ENCODE measurements at places on chromosomes 4 and X. TPM values are rescaled to one million over a fixed set of nuclear protein-coding genes. Genes with fewer than 3 reads are reported as not detected.

- DNase-seq = no peak
Measured at GRCh38 chr4:150136481-150136880, 58.2 kb downstream of the DCLK2 start.

The RIPPLY1 gene
- not detected for total RNA-seq

DNA sequence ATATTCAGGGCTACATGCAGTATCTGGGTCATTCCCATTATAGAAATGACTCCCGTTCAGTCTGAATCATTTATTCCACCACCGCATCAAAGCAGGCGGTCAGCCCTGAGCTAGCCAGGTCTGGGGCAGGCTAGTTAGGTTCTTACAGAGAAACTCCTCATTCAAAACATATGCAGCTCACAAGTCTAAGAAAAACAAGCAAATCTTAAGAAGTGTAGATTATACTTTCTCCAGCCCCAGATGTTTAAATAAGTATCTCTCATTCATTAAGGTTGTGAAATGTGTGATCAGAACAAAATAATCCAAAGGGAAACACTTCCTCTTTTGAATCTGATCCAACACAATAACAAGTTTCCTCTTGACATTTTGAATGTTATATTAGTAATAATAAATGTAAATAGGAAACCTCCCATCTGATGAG, 441.9 kb downstream of the INPP4B start:
- no peak for DNase-seq

The RGN gene
- 3.6 TPM for total RNA-seq

The NPY1R gene
- 163 TPM for total RNA-seq

The TCEAL7 gene
- 86.6 TPM for total RNA-seq

DNA sequence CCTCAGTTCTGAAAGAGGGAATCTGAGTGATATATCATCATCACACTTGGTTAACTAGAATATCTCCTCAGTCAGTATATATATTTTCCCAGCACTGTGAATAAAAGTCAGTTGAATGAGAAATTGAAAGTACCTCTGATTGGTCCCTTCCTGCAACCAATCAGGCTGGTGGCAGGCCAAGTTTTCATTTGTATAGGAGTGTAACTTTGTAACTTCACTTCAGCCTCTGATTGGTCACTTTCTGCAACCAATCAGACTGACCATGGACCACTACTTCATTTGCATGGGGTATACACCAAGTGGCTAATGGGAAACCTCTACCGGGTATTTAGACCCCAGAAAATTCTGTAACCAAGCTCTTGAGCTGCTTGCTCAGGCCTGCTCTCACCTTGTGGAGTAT, 2.0 kb upstream of the PGK1 start:
- DNase-seq = no peak

DNA sequence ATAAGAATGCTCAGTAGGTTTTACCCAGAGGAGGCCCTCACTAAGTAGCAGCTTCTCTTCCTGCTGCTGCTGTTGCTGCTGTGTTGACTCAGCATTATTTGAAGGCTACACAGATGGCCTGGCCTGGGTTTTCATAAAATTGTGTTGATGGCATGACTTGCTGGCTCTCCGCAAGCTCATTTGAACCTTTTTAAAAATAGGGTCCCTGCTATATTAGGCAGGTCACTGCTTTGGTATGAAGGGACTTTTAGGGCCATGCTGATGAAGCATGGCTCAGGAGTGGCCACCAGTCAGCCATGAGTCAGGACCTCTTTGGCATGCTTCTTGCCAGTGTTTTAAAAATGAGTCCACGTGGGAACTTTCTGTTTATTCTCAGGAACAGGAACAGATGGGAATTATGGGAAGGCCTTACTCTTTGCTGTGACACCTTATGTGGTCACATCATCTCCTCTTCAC, 128.7 kb downstream of the MID1IP1 start:
- no peak for DNase-seq

The TACR3 gene
- 4.2 TPM for total RNA-seq

- no peak for DNase-seq
Measured at GRCh38 chrX:110410603-110411002, 52.0 kb downstream of the RTL9 start.

- no peak for DNase-seq
Measured at GRCh38 chr4:150126864-150127203, 48.6 kb downstream of the DCLK2 start.

The DDX53 gene
- total RNA-seq = not detected

GRCh38 chr4:100582146-100582545, 64.3 kb upstream of the EMCN start:
- no peak for DNase-seq

DNA sequence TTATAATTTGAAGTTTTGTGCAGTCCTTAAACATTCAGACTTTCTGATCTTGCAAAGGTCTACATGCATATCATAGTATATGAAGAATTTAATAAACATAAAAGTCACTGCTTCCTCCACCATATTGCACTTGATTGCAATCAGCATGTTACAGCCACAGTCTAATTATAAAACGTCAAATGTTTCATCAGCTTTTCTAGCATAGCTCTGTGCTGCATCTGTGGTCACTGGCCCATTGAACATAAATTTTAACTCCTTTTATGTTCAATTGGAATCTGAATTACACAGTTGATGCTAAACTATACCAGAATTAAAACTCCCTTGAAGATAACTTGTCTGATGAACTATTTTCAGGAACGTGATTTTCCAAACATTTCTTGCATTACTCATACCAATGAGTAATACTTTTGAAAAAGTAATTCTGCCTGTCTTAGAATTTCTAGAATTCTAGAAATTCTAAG, 329.1 kb downstream of the GALNTL6 start:
- no peak for DNase-seq

The ABCE1 gene
- total RNA-seq = 137 TPM

DNA sequence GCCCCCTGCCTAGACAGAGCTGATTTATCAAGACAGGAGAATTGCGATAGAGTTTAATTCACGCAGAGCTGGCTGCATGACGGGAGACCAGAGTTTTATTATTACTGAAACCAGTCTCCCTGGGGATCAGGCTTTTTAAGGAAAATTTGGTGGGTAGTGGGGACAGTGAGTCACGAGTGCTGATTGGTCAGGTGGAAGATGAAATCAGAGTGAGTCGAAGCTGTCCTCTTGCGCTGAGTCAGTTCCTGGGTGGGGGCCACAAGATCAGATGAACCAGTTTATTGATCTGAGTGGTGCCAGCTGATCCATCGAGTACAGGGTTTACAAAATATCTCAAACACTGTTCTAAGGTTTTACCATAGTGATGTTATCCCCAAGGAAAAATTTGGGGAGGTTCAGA, 36.6 kb downstream of the MYOZ2 start:
- DNase-seq = no peak

DNA sequence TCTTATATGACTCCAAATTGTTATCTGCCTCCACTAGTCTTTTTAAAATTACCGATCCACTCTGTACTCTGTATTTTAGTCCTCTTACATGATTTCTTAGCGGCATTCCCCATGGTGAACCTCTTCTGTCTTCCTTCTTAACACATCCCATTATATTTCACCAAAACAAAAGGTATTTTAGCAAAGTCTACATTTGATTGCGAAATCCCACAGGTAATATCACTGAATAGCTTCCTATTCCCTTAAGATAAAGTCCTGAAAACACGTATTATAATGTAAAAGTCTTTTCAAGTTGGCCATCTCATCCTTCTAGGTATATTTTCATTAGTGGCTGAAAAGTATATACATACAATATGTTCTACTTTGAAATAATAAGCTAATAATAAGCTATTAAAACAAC, 2016.0 kb upstream of the IGFBP7 start:
- DNase-seq = no peak

GRCh38 chrX:87732133-87732532, 214.5 kb downstream of the KLHL4 start:
- no peak for DNase-seq

DNA sequence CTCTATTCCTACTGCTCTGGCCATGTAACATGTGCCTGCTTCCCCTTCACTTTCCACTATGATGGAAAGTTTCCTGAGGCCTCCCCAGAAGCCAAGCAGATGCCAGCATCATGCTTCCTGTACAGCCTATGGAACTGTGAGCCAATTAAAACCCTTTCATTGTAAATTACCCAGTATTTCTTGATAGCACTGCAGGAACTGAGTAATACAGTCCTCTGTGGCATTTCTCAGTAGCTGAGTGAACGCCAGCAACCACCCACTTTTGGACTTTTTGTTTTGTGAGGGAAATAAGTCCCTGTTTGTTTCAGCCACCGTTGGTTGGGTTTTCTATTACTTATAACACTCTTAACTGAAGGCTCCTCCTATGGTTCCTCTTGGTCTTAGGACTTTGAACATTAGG, 104.1 kb downstream of the C4orf51 start:
- DNase-seq = no peak

The XK gene
- 3.3 TPM for total RNA-seq

The CXCL1 gene
- total RNA-seq = 2.0 TPM

DNA sequence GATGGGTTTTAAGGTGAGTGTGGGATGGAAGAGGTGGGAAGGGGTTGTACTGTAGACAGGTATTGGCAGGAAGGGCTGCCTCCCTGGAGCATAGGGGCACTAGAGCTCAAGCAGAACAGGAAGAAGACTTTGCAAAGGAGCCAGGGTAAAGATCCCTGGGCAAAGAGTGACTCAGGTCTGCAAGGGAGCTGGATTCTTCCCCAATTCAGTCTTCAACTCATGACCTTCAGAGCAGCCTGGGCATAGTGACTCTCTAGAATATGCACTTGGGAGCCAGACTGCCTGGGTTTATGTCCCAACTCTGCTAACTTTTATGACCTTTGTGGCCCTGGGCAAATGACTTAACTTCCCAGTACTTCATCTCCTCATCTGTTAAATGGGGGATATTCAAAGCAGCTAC, 4.0 kb downstream of the LONRF3 start:
- DNase-seq = no peak

DNA sequence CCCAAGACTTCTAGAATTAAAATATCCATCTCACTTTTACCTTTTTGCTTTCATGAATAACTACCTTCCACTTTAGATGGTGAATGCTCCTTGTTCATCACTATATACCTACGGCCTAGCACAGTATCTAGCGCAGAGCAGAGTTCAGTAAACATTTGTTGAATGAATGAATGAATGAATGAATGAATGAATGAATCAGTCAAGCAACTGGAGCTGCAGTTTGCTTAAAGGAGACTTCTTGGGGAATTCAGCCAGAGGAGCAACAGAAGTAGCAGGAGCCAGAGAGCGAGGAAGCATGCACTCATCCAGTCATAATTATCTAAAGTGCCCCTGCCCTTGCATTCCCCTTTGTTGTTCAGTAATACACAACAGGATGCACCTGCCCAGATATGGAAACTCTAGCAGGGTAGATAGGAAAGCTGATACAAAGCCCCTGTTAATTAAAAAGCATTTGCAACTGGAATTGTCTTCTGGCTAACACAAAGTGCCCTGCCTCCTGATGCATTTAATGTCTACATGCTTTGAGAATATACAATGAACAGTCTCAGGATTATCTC, 103.0 kb upstream of the MBNL3 start:
- DNase-seq = no peak

- DNase-seq = no peak
Measured at GRCh38 chr4:118927974-118928373, 39.3 kb downstream of the SYNPO2 start.

DNA sequence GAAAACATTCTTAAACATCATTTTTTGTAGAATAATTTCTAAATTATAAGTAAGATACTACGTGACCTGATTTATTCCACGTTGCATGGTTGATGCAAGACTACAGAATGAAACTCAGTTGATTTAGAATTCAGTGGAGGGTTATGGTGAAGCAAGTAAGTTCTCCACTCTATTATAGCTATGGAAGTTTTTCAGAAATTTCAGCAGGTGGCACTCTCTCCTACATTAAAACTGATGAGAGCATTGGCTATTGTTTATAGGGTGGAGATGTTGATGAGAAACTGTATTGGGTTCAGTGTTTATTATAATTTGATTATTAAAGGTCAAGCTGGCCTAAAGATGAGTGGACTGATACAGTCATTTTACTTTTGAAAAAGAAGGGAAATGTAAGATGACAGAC, 88.0 kb downstream of the FNIP2 start:
- no peak for DNase-seq

- DNase-seq = no peak
Measured at GRCh38 chrX:43813898-43814297, 68.4 kb downstream of the MAOB start.

The SRPK3 gene
- total RNA-seq = 0.16 TPM

- DNase-seq = no peak
Measured at GRCh38 chr4:15910155-15910940, 28.2 kb downstream of the FGFBP1 start.

DNA sequence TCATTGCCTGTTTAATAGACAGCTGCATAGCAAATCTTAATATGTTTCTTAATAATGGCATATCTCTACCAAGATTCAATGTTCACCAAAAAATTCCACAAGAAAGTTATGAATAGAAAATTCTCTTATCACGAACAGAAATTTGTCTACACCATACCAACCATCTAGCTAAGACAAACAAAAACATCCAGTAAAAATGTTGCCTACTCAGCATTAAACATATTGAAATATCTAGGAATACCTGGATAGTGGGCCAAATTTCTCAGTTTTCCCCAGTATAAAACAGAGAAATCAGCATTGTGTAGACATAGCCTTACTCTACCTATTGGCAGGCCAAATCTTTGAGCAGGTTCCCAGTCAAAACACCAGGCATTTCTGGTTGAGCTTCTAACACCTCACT, 598.6 kb downstream of the KLHL13 start:
- DNase-seq = no peak

The CLIC2 gene
- 5.1 TPM for total RNA-seq

The VSIG1 gene
- total RNA-seq = not detected

- DNase-seq = no peak
Measured at GRCh38 chr4:10762561-10762960, 78.0 kb upstream of the CLNK start.

GRCh38 chrX:17369309-17369708, 5.7 kb upstream of the NHS start:
- no peak for DNase-seq

GRCh38 chr4:105838082-105838481, 57.2 kb upstream of the NPNT start:
- DNase-seq = no peak

DNA sequence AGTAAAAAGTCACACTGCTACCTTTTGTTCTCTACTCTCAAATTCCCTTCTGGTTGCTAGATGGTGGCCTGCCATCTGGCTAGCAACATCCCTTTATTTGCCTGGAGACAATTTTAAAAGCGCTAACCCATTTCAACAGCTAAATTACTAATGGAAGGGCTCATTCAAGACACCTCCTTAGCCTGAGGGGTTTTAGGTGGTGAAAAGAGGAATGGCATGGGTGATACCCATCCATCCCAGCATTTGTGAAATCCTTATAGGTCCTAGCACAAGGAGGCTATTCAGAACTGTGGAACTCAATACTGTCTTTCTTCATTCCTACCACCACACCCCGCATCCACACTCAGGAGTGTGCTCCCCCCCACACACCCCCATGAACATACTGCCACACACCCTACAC, 33.5 kb downstream of the ARHGEF9 start:
- no peak for DNase-seq

Data from occipital lobe (tissue), 3 donors.